Esophagus squamous epithelium (tissue), 5 donors: ENCODE measurements at places on chromosomes 4 and X.

- peak; percentile 31 for DNase-seq
- H3K27me3 ChIP-seq = no peaks in the 10 kb centered on the region
- H3K27ac ChIP-seq = peak within 1 kb of the TSS; percentile 98
These were observed at the start of gene BLOC1S4 for GRCh38 chr4:6716018-6716911. BLOC1S4 (plus strand) TSS chr4:6716174; CDS start chr4:6716210, 36 bp downstream.

DNA sequence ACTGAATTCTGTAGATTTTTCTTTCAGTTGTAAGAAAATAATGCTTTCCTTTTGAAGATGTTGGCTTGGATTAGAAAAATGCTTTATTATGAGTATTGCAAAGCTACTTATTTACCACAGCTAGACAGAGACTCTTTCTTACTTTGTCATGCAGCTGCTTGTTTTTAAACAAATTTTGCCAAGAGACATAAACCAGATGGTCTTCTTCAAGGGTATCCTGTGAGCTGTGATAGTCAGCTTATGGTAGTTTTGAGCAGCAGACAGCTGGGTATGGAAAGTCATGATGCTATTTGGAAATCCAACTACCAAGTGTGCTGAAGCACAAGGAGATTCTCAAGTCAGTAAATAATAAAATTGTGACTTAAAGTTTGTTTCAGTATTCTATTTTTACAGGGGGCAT is 941.5 kb downstream of the DMD start:
- H3K36me3 ChIP-seq = no peaks in the 10 kb centered on the region
- H3K27ac ChIP-seq = no peak overlapping the region
- no peaks in the 10 kb centered on the region for H3K27me3 ChIP-seq
- no peaks in the 10 kb centered on the region for H3K4me1 ChIP-seq

- no peak overlapping the region for H3K27ac ChIP-seq
- no peak for DNase-seq
- H3K4me3 ChIP-seq = no peak overlapping the region
- H3K36me3 ChIP-seq = no peaks in the 10 kb centered on the region
These were observed 3.3 kb downstream of the COQ2 start for GRCh38 chr4:83281307-83281706.

DNA sequence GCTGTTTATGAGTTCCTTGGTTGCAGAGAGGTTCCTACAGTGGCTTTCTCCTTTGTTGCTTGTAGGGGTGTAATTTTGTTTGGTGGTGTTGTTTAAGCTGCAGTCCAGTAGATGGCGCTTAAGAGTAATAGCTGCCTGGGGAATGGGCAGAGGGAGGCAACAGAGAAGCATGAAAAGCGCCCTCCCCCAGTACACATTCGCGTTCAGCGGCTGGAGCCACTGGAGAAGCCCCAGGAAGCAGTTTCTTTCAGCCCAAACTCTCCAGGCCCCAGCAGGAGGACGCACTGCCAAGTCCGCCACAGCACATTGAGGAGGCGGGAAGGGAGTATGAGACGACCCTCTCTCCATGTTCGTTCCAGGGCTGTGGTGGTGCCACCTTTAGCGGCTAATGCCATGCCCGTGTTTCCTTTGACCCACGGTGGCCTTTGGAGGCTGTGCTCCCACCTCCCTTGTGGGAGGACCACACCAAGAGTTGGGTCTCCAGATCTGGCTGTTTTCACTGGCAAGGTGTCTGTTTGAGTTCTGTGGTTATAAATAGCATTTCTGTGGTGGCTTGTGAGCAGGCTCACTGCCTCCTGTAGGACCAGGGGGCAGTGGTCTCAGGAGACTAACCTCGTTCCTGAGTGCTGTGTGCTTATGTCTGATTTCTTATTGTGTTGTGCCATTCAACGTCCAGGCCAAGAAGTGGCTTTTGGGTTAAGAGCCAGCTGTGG is 252.3 kb downstream of the ARHGAP10 start:
- peaks cover 24% of the 10 kb centered on the region for H3K4me1 ChIP-seq
- DNase-seq = no peak
- H3K27me3 ChIP-seq = no peaks in the 10 kb centered on the region
- H3K27ac ChIP-seq = no peak overlapping the region
- no peak overlapping the region for H3K4me3 ChIP-seq

DNA sequence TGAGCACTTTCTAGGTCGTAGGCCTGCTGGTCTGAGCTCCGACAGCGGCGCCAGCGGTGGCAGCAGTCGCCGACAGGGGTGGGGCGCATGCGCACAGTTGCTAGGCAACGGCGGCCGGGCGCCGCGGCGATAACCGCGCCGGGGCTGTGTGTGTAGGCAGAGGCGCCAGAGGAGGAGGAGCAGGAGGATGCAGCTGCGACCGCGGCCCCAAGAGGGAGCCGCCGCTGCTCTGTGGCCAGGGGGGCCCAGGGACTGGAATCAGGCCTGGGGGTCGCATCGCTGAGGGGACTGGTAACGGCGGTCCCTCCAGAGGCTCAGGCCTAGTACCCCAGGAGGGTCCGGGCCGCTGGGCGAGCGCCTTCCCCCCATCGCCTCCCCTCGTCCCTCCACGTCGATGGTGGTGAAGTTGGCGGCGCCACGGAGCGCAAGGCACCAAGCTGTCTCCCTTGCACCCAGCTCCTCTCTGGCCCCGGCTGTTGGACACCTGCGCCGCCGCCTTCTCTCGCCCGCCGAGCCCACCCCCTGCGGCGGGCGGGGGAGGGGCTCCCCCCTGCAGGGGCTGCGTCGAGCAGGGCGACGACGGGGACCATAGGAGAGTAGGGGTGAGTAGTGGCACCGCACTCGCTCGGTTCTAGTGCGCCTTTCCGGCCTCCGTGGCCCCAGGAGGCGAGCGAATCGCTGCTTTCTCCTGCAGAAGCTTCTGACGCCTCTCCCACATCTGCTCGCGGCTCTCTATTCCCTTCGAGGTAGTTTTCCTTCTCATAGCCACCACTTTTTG is 58.6 kb upstream of the ZC4H2 start:
- DNase-seq = peak; percentile 6
- no peaks in the 10 kb centered on the region for H3K4me1 ChIP-seq
- H3K27ac ChIP-seq = peak within 1 kb of the TSS; percentile 46
- H3K4me3 ChIP-seq = peak within 1 kb of the TSS; percentile 32
- H3K27me3 ChIP-seq = no peaks in the 10 kb centered on the region

GRCh38 chr4:138449938-138450337 is 207.8 kb upstream of the SLC7A11 start:
- H3K36me3 ChIP-seq = no peaks in the 10 kb centered on the region
- DNase-seq = no peak
- H3K27me3 ChIP-seq = no peaks in the 10 kb centered on the region
- H3K4me1 ChIP-seq = no peaks in the 10 kb centered on the region
- no peak overlapping the region for H3K4me3 ChIP-seq

DNA sequence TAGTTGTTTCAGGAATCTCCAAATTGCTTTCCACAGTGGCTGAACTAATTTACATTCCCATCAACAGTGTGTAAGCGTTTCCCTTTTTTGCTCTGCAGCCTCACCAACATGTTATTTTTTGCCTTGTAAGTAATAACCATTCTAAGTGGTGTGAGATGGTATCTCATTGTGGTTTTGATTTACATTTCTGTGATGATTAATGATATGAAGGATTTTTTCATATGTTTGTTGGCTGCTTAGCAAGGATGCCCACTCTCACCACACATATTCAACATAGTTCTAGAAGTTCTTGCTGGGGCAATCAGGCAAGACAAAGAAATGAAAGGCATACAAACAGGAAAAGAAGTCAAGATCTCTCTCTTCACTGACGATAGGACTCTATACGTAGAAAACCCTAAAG is 472.4 kb downstream of the ZNF674 start:
- H3K27me3 ChIP-seq = no peaks in the 10 kb centered on the region
- no peaks in the 10 kb centered on the region for H3K36me3 ChIP-seq
- H3K4me1 ChIP-seq = no peaks in the 10 kb centered on the region
- H3K27ac ChIP-seq = no peak overlapping the region
- H3K4me3 ChIP-seq = no peak overlapping the region

GRCh38 chrX:100208076-100208475 is 202.0 kb downstream of the PCDH19 start:
- no peaks in the 10 kb centered on the region for H3K4me1 ChIP-seq
- H3K36me3 ChIP-seq = no peaks in the 10 kb centered on the region
- no peak for DNase-seq
- no peak overlapping the region for H3K27ac ChIP-seq

- H3K27me3 ChIP-seq = no peaks in the 10 kb centered on the region
- H3K27ac ChIP-seq = no peak overlapping the region
- H3K36me3 ChIP-seq = no peaks in the 10 kb centered on the region
- DNase-seq = no peak
- no peak overlapping the region for H3K4me3 ChIP-seq
These were observed 53.0 kb upstream of the HPSE start for GRCh38 chr4:83387476-83388312.

GRCh38 chrX:153580700-153581386 is 18.1 kb downstream of the CCNQ start:
- H3K4me3 ChIP-seq = no peak overlapping the region
- no peaks in the 10 kb centered on the region for H3K27me3 ChIP-seq
- no peak for DNase-seq

DNA sequence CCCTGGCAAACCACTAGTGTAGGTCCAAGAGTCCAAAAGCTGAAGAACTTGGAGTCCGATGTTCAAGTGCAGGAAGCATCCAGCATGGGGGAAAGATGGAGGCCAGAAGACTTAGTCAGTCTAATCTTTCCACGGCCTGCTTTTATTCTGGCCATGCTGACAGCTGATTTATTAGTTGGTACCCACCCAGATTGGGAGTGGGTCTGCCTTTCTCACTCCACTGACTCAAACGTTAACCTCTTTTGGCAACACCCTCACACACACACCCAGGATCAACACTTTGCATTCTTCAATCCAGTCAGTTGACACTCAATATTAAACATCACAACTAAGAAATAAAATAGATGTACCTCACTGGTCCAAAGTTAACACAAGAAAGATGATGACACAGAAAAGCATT is 134.8 kb upstream of the GABRA2 start:
- H3K36me3 ChIP-seq = no peaks in the 10 kb centered on the region
- no peaks in the 10 kb centered on the region for H3K27me3 ChIP-seq
- H3K4me1 ChIP-seq = no peaks in the 10 kb centered on the region
- no peak for DNase-seq
- H3K27ac ChIP-seq = no peak overlapping the region

GRCh38 chr4:121108557-121108956 is 36.2 kb upstream of the NDNF start:
- H3K27ac ChIP-seq = no peak overlapping the region
- H3K4me3 ChIP-seq = no peak overlapping the region
- no peak for DNase-seq
- H3K27me3 ChIP-seq = peaks cover 10% of the 10 kb centered on the region
- no peaks in the 10 kb centered on the region for H3K4me1 ChIP-seq

DNA sequence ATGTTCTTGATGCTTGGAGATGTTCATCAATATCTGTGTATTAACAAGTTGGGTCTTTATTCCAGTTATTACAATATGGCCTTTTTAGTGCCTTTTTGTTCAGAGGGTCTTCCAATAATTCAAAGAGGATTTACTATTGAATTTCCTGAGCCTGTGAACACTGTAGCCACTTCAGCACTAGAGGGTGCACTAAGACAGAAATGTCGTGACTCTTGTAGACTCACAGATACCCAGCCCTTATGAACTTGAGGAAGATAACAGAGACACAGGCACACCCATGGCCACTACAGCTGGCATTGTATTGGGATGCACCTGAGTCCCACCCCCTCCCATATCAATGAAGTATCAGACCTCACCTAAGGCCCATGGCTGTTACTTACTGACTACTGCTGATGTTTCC is 54.4 kb upstream of the ACTRT1 start:
- no peaks in the 10 kb centered on the region for H3K27me3 ChIP-seq
- DNase-seq = no peak
- H3K4me1 ChIP-seq = no peaks in the 10 kb centered on the region
- H3K4me3 ChIP-seq = no peak overlapping the region

GRCh38 chrX:17812763-17813162 is 48.3 kb downstream of the RAI2 start:
- H3K27me3 ChIP-seq = no peaks in the 10 kb centered on the region
- H3K4me3 ChIP-seq = no peak overlapping the region
- no peak for DNase-seq
- H3K4me1 ChIP-seq = no peaks in the 10 kb centered on the region

DNA sequence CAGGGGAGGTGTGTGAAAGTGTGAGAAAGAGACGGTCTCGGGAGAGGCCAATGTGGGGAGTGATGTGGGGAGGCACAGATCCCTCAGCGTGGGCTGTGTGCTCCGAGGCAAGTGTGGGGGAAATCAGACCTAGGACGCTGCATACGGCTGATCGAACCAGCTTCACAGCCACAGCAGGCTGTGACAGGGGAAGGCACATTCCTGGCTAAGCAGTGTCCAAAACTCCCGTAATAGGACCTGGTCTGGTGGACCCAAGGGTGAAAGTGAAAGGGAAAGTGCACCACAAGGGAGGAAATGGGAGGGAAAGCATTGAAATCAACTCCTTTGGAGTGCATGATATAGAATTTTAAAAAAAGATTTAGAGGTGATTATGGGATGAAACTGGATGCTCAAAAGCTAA is 10.9 kb upstream of the RHOXF2 start:
- H3K27me3 ChIP-seq = no peaks in the 10 kb centered on the region
- H3K4me3 ChIP-seq = no peak overlapping the region
- H3K4me1 ChIP-seq = no peaks in the 10 kb centered on the region
- no peak overlapping the region for H3K27ac ChIP-seq

DNA sequence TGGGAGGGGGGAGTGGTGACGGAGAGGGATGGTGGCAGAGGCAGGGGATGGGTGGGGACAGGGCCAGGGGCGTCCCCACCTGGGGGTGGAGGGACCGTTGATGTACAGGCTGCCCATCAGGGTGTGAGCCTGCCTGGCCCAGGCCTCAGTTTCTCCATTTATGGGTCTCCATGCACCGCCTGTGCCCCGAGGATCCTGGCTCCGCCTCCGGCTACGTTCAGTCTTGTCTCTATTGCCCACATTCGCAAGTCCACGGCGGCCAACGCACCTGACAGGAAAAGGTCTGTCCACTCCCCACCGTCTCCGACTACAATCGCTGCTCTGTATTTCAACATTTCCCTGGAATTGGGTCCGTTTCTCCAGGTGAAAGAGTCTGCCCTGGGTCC is 96.3 kb upstream of the NKX1-1 start:
- H3K4me3 ChIP-seq = no peak overlapping the region
- H3K27me3 ChIP-seq = no peaks in the 10 kb centered on the region
- H3K27ac ChIP-seq = no peak overlapping the region
- no peak for DNase-seq
- no peaks in the 10 kb centered on the region for H3K4me1 ChIP-seq
- no peaks in the 10 kb centered on the region for H3K36me3 ChIP-seq

DNA sequence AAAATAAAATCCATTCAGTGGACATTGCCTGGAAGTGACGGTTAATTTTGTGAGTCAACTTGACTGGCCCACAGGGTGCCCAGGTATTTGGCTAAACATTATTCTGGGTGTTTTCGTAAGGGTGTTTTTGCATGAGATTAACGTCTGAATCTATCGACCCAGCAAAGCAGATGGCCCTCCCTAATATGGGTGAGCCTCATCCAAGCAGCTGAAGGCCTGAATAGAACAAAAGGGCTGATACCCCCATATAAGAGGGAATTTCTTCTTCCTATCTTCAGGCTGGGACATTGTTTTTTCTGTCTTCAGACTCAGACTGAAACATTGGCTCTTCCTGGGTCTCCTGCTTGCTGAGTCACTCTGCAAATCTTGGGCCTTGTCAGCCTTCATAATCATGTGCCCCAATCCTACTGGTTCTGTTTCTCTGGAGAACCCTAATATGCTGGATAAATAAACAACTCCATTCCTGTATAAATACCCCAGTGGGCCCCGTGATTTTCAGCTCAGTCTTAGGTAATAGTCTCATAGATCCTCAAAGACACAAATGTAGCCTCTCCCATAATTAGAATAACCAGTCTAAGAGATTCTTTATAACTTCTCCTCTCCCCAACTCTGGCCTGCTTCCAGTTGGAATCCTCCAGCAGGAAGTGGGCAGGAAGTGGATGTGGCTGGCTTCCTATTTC is 33.1 kb upstream of the DDX3X start:
- H3K36me3 ChIP-seq = no peaks in the 10 kb centered on the region
- H3K4me3 ChIP-seq = no peak overlapping the region
- H3K4me1 ChIP-seq = no peaks in the 10 kb centered on the region
- peak overlapping the region; percentile 39 for H3K27ac ChIP-seq
- DNase-seq = no peak
